ENCODE measurements at places on chromosomes 5 and 9.
A peak's percentile ranks its signal among the peaks of the same experiment; 100 is the strongest.

DNA sequence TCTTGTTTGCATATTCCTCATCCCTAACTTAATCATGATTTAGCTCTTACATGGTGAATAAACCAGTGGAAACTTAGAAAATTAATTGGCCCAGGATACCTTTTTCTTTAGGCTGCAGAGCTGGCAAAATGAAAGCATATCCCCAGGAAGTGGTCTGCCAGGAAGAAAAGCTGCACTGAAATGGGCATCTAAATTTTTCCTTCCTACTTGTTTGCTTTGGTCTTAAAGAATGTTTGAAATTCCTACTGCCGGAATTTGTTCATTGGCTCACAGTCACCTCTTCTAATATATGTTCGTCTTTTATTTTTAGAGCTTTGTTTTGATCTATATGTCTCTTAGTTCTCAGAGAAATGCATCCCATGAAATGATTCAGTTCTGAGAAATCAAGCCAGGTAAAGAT is 113.2 kb upstream of the ELL2 start:
- no peak for DNase-seq

- DNase-seq = no peak
These were observed 81.4 kb downstream of the SPATA31C2 start for GRCh38 chr9:88056876-88057275.

GRCh38 chr5:172920447-172920849 is 38.8 kb upstream of the RPL26L1 start:
- DNase-seq = no peak

- DNase-seq = no peak
These were observed 111.1 kb upstream of the DPYSL3 start for GRCh38 chr5:147621016-147621415.

DNA sequence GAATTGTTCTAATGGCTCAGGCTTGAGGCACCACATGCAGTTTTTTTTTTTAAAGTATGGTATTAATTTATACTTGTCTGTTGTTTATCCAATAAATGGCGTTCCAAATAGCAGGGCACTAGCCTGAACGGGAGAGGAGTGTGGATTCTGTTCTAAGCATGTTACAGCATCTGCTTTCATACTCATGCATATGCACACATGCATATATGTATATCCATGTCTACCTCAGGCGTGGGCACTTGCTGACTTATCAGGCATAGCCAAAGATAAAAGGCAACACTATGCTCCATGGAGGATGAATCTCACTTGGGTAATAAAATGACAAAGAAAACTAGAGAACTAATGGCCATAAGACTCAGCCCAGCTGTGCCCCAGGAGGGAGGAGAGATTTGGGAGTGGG is 393.8 kb downstream of the GADD45G start:
- DNase-seq = no peak

- peak; percentile 3 for DNase-seq
These were observed 70.2 kb upstream of the COL5A1 start for GRCh38 chr9:134571326-134571931.

- DNase-seq = no peak
These were observed 27.7 kb upstream of the SLC12A7 start for GRCh38 chr5:1139331-1140170.
